ENCODE measurements at places on chromosomes 12 and 14.

GRCh38 chr14:68503186-68503825 is 289.6 kb downstream of the ZFP36L1 start:
- DNase-seq, result no peak

GRCh38 chr14:94470311-94470710 is 5.7 kb downstream of the SERPINA9 start:
- no peak for DNase-seq

DNA sequence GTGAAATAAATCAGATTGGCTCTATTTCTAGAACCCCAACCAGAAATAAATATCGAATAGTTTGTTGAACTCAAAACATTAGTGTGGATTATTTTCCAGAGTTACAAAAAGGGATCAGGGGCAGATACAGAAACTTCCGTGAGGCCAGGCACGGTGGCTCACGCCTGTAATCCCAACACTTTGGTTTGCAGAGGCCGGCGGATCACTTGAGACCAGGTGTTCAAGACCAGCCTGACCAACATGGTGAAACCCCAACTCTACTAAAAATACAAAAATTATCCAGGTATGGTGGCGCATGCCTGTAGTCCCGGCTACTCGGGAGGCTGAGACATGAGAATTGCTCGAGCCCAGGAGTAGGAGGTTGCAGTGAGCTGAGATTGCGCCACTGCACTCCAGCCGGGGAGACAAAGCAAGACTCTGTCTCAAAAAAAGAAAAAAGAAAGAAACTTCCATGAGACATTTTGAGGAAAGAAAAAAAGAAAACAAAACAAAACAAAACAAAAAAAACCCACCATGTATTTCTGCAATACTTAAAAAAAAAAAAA is 2.1 kb downstream of the FBXO21 start:
- DNase-seq, result no peak

DNA sequence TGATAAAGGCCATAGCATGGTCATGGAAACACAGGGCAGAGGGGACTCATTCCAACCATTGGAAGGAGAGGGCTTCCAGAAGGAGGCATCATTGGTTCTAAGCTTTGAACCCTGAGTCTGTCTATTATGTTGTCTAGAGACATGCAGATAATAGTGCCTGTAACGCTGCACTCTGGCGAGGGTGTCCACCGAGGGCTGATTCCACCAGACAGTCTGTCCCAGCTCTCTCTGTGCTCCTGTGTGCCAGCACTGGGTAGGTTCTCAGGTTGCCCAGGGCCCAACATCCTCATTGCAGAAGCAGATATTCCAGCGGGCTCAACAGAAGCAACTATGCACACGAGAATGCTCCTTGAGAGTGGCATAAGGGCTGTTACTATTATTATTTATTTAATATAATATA is 18.7 kb upstream of the CLMN start:
- no peak for DNase-seq

- DNase-seq, result peak; percentile 14
Measured at GRCh38 chr12:112303004-112303403, 79.2 kb downstream of the HECTD4 start.

GRCh38 chr14:64725879-64726584 is 21.8 kb downstream of the PLEKHG3 start:
- no peak for DNase-seq

GRCh38 chr12:22533155-22533554 is 11.2 kb downstream of the C2CD5 start:
- no peak for DNase-seq

Data from CD4-positive, alpha-beta T cell (primary cell).